Tibial nerve (tissue), 4 donors: ENCODE measurements at places on chromosomes 12 and 14.

DNA sequence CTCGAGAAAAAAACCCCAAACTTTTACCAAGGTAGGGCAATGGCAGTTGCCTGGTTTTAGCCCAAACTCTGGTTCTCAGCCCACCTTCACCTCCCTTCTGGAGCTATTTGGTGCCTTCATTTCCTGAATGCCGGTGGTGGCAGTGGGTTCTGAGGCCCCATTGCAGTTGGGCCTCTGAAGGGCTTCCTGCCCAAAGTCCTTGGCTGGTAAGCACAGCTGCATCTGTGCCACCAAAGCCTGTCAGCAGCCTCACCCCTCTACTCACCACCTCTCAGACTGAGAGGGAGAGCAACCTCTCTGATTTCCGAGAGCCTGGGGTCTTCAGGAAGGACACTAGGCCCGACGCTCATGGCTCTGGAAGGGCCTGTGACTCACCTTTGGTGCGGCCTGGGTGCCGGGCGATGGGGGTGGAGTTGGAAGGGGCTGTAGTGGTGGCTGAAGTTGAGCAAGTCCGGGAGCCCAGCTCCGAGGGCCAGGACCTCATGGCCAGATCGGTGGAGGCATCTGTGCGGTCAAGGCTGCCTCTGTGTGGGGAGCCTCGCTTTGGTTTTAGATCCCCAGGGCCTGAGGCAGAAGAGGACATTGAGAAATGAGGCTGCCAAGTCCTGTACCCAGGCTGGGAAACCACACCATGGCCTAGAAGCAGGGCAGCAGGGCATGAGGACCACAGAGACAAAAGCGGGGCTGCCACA lies 38.6 kb upstream of the GPR68 start:
- DNase-seq: no peak

- DNase-seq: no peak
Observed at GRCh38 chr14:52272375-52272774, 4.9 kb downstream of the PTGDR start.

DNA sequence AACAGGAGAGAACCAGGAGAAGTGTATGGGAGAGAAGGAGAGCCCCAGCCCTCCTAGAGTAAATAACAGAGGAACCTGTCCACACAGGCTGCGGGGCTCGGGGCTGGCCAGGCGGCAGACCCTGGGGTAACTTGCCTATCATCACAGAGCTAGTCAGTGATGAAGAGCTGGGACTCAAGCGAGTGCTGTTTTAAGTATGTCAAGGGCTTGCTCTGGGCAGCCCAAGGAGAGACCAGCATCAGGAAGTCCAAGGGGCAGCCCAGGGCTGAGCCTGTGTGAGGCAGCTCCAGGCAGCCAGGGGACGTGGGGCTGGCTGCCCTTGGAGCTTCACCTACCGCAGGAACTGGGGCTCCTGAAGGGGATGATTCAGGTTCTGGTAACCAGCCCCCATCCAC lies 10.0 kb downstream of the VWF start:
- no peak for DNase-seq

- DNase-seq: no peak
Observed at GRCh38 chr12:81468206-81468605, 290.9 kb downstream of the PPFIA2 start.

GRCh38 chr14:102949801-102950451 lies 27.5 kb downstream of the AMN start:
- no peak for DNase-seq

DNA sequence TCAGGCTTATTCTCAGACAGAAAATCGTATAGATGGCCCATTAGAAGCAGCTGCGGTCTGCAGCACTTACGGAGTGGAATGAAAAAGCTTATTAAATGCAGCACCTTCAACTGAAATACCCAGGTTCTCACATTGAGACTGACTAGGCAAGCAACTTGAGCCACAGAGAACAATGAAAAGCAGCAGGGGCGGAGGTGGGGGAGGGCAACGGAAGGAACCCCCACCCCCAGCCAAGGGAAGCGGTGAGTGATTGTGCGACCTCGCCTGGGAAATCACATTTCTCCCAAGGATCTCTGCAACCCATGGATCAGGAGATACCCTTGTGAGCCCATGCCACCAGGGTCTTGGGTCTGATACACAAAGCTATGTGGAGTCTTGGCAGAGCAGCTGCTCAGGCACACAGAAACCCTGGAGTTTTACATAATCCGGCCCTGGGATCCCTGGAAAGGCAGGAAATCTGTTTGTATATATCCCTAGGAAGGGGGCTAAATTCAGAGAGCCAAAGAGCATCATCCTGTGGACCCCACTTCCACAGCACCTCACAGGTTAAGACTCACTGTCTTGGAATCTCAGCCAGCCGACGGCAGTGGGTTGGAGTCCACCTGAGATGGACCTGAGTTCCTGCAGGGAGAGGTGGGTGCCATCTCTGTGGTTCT lies 38.1 kb downstream of the PZP start:
- no peak for DNase-seq

DNA sequence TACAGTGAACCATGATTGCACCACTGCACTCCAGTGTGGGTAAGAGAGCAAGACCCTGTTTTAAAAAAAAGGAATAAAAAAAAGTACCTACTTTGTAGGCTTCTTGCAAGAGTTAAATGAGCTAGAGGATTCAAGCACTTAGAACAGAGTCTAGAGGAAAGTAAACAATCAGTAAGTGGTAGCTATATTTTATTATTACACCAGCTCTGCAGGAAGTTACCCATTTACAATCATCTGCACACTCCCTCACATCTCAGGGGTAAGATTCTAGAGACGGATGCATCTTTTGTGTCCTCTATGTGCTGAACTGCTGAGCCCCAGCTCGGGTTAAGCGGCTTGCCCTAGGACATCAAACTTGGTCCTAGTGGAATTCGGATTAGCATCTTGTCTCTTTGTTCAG lies 67.3 kb downstream of the KCNK10 start:
- DNase-seq: no peak

GRCh38 chr14:96752594-96752993 lies 44.6 kb upstream of the VRK1 start:
- no peak for DNase-seq

DNA sequence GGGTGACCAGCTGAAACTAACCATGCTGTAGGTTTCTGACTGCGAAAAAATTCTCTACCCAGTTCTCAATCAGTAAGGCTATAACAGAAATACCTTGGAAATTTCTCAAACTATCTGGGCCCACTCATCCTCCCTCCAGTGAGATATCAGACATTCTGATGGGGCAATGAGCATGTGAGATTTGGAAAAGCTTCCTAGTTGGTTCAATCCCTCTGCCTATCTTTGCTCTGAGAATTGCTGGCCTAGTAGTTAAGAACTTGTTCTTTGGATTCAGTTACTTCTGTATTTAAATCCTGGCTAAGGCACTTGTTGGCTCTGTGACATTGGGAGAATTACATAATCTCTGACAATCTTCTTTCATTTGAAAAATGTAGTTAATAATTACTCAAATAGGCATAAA lies 119.4 kb downstream of the SLC15A5 start:
- DNase-seq: no peak

DNA sequence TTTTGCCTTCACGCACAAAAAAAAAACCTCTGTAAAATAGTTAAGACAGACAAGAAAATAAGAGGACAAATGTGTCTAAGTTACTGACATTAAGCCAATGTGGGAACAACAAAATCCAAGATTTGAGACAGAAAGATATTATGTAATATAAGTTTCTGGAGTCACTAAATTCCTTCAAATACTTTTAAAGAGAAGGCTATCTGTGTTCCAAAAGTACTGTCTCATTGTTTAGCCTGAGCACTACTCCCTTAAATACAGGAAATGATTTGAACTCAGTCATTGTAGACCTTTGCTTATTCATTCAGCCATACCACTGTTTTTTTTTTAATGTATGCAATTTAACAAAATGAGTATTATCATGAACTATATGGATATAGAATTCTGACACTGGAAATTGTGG lies 82.7 kb upstream of the KITLG start:
- no peak for DNase-seq

GRCh38 chr12:15205341-15206010 lies 15.7 kb downstream of the RERG start:
- DNase-seq: no peak

DNA sequence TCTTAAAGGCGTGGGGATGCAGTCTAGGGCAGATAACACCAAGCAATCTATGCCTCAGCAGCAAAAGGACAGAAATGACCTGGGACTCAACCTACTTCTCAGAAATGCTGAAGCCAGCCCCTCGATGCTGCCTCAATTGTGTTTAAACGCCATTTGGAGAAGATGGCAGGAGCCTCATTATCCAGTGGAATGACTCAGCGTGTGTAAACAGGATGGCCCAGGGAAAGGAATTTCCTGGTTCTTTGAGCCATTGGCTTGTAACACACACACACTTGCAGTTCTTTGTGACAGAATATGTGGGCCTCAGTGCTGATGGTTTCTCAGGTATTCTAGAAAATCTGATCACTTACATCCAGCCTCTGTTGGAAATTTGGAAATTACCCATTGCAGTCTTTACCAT lies 154.3 kb downstream of the NTF3 start:
- DNase-seq: no peak
